ENCODE measurements at places on chromosomes 3 and 15. TPM values are rescaled to one million over a fixed set of nuclear protein-coding genes. Genes with fewer than 3 reads are reported as not detected.

The CNTN3 gene
- 16.2 TPM for total RNA-seq

The SPSB4 gene
- total RNA-seq: 8.3 TPM

The VIPR1 gene
- 0.16 TPM for total RNA-seq

The WDR93 gene
- total RNA-seq: 0.31 TPM

The KBTBD8 gene
- 26.8 TPM for total RNA-seq

The NRROS gene
- 1.2 TPM for total RNA-seq

The GALNT15 gene
- 2.0 TPM for total RNA-seq

The C15orf62 gene
- total RNA-seq: not detected

The GBE1 gene
- total RNA-seq: 21.1 TPM
